D341Med (cell line): ENCODE measurements at places on chromosomes 16 and 17.

DNA sequence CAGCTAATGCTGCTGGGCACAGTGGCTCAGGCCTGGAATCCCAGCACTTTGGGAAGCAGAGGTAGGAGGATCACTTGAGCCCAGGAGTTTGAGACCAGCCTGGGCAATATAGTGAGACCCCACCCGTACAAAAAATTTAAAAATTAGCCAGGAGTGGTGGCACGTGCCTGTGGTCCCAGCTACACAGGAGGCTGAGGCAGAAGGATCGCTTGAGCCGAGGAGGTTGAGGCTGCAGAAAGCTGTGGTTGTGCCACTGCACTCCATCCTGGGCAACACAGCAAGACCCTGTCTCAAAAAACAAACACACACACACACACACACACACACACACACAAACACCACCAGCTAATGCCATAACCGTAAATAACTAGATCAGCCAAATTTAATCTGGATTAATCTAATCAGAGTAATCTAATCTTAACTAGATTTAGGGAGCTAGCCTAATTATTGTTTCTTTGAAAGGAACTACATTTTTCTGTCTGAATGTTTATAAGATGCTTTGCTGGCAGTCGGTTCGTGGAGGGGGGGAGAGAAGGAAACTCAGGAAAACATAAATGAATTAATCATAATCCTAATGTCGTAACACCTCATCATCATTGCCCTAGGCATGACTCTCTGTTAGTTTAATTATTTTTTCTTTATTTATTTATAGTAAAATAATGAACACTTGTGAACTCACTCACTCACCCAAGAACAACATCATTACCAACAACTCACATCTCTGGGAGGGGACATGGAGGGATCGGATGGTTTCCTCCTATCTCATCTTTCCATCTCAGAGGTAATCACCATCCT lies 12.5 kb upstream of the RBBP6 start:
- DNase-seq, result no peak

- no peak for DNase-seq
Observed at GRCh38 chr16:84043486-84044117, 1.0 kb upstream of the SLC38A8 start.

GRCh38 chr17:77233635-77234334 lies 93.0 kb downstream of the SEC14L1 start:
- DNase-seq, result no peak

DNA sequence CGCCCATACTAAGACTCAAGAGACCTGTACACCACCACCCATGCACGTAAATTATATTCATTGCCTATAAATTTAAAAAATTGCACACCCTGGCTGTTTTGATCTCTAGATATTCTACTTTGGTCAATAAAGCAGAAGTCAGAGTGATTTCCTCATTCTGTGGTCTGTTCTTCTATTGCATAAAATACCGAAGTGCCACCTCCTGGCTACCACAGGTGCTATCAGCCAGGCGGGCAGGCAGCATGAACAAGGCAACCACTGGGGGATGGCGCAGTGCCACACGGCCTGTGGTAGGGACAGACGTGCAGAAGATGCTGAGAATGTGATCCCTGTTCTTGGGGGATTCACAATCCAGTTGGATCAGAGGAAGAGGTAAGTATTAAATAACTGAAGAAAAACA lies 122.3 kb downstream of the CDK5R1 start:
- peak; percentile 86 for DNase-seq

GRCh38 chr17:78704594-78704993 lies 77.5 kb downstream of the CYTH1 start:
- no peak for DNase-seq

DNA sequence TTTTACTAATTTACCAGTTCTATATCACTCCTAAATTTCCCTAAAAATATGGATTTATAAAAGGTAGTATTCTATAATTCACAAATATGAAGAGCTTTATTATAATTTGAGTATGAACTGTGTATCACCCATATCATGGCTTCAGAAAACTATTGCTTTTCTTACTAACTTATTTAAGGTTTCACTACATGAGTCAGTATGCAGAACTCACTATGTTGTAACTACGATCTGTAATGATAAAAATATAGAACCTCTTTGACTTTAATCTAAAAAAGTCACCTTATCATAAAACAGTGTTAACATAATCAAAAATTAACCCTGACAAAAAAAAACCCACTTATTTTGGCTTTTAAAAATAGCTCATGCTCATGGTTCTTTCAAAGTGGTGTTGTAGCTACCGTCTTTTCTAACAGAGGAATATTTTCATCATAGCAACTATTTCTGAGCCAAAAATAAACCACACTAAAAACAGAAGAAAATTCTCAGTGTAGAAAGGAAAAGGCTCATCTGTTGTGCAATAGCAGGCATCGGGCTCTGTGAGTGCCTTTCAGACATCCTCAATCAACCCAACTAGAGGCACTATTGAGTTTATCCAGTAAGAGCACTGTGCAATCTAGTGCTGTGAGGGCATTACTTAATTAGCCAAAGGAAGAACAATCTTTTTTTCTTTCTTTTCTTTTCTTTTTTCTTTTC lies 42.1 kb downstream of the ITGAM start:
- no peak for DNase-seq

DNA sequence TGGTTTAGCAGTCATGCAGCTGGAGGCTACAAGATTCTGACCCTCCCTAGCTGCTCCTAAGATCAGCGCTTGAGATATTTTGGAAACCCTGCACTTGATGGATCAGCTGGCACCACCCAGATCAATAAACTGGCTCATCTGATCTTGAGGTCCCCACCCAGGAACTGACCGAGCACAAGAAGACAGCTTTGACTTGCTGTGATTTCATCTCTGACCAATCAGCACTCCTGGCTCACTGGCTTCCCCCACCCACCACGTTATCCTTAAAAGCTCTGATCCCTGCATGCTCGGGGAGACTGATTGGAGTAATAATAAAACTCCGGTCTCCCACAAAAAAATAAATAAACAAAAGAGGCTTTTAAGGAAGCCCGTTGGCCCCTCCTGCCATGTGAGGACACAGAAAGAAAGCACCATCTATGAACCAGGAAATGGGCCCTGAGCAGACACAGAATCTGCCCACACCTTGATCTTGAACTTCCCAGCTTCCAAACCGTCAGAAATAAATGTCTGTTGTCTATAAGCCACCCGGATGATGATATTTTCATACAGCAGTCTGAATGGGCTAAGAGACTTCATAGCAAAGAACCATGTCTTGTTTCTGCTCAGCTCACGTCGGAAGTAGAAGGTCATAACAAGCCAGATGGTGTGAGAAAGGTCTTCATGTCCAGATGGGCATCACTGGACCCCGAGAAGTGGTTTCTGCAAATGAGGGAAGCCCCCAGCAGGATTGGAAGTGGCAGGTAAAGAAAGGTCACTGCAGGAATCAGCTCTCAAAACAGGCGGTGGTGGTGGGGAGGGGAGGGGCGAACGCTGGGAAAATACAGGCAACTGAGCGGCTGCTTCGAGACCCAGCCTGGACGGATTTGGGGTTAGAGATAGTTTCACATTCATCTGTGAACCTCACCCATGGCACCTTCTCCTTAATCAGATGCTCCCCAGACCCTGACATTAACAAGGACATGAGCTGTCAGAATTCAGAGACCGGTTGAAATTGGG lies 19.8 kb upstream of the RPH3AL start:
- DNase-seq, result no peak

GRCh38 chr17:41666237-41666641 lies 22.4 kb upstream of the EIF1 start:
- DNase-seq, result peak; percentile 58

- no peak for DNase-seq
Observed at GRCh38 chr16:17417740-17418139, 53.0 kb downstream of the XYLT1 start.

DNA sequence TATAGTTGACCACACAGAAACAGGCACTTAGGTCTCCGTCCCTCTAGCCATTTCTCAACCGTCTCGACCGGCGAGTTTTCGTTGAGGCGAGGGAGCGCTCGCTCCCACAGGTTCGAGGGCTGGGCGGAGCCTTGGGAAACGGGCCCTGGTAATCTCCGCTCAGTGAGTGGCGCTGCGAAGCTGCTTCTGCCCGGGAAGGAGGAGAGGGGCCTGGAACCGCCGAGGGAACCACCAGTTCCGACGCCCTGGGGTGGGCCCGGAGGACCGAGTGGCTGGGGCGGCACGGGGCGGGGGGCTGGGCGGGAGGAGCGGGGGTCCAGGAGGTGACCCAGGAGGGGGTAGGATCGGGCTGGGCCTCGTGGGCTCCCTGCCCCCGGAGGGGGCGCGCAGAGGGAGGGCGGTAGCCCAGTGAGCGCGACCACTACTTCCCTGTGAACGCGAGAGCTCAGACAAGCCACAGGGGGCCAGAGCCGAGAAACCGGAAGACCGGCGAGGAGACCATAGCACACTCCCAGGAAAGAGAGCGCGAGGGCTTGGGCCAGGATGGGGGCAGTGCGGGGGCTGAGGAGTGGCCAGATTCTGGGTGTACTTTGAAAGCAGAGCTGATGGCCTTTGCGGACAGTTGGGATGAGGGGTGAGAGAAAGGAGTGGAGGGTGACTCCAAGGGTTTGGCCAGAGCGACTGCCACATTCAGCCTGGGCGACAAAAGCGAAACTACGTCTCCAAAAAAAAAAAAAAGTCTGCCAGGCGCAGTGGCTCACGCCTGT lies 29.9 kb upstream of the ARL4D start:
- peak; percentile 68 for DNase-seq

DNA sequence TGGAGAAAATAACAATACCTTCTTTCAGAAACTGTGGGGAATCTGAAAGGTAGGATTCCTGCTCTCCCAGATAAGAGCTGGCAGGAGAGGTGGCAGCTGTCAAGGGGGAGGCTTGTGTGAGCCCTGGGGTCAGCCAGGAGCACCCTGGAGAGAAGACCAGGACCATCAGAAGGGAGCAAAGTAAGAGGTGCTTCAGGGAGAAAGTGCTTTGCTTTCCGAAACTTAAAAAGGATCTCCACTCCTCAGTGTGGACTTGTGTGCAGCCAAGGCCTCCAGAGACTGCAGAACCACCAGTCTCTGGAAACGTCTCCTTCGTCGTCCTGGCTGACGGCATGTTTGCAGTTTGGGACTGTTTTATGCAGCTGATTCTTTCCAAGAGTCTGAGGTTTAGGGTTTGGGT lies 13.7 kb upstream of the SOX9 start:
- no peak for DNase-seq

DNA sequence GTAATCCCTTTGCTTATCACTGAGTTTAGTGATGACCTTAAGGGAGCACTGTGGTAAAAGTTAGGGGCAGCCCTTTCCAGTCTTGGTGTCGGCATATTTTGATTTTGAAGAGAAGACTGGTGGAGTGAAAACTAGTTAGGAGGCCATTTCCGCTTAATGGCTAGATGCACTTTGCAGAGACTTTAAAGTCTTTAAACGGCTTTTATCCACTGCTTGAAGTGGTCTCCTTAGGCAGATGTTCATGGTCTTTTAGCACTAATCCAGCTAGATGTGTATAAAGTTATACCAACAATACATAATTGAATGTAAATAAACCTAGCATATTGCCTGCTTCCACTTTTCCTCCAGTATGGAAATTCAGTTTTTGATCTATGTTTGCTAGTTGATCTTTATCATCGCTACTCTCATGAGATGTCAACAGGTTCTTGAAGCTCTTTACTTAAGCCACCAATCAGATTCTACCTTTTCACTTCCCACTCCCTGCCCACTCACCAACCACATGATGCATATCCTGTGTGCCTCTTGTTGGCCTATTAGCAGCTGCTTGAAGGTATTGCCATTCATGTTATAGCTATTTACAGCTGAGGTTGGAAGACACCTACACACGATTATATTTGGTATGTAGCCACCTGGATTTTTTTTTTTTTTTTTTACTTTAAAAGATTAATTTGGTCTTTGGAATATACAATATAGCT lies 132.0 kb downstream of the NLK start:
- no peak for DNase-seq
